Lower lobe of right lung (tissue), 2 donors: ENCODE measurements at places on chromosomes 5 and 9. TPM values are rescaled to one million over a fixed set of nuclear protein-coding genes. Genes with fewer than 3 reads are reported as not detected.

The FOXI1 gene
- total RNA-seq: not detected

The IFNA1 gene
- total RNA-seq: 0.62 TPM

The BRINP1 gene
- total RNA-seq: 1.5 TPM

The PCDHGA3 gene
- 1.8 TPM for total RNA-seq

DNA sequence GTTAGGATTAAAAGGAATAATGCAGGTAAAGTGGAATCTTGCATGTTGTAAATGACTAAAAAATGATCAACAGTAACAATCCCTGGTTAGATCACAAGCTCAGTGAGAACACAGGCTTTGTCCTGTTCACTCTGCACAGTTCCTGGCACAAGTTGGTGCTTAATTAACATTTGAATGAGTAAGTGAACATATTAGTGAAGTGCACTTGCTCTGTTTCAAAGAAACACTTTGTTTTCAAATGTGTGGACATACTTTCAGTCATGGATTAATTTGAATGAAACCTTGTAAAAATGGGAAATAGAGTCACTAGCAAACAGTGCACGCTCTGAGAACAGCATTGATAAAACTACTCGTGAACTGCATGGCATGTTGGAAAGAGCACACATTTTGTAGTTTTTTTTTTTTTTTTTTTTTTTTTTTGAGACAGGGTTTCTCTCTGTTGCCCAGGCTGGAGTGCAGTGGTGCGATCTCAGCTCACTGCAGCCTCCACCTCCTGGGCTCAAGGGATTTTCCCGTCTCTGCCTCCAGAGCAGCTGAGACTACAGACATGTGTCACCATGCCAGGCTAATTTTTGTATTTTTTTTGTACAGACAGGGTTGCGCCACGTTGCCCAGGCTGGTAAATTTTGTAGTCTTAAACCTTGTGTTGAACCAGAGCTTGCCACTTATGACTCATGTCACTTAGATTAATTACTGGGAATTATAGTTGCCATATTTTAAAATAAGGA, 159.9 kb downstream of the LURAP1L start:
- no peaks in the 10 kb centered on the region for H3K36me3 ChIP-seq
- no peak overlapping the region for H3K27ac ChIP-seq
- no peaks in the 10 kb centered on the region for H3K27me3 ChIP-seq

DNA sequence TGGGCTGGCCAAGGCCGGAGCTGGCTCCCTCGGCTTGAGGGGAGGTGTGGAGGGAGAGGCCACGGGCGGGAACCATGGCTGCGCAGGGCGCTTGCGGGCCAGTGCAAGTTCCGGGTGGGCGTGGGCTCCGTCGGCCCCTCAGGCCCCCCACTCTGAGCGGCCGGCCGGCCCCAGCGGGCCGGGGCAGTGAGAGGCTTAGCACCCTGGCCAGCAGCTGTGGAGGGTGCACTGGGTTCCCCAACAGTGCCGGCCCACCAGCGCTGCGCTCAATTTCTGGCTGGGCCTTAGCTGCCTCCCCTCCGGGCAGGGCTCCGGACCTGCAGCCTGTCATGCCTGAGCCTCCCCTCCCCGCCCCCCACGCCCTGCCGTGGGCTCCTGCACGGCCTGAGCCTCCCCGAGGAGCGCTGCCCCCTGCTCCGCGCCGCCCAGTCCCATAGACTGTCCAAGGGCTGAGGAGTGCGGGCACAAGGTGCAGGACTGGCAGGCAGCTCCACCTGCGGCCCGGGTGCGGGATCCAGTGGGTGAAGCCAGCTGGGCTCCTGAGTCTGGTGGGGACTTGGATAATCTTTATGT, 184.2 kb downstream of the ATPSCKMT start:
- H3K4me3 ChIP-seq: no peak overlapping the region
- no peak for DNase-seq
- no peaks in the 10 kb centered on the region for H3K27me3 ChIP-seq
- no peaks in the 10 kb centered on the region for H3K36me3 ChIP-seq
- no peaks in the 10 kb centered on the region for H3K4me1 ChIP-seq

DNA sequence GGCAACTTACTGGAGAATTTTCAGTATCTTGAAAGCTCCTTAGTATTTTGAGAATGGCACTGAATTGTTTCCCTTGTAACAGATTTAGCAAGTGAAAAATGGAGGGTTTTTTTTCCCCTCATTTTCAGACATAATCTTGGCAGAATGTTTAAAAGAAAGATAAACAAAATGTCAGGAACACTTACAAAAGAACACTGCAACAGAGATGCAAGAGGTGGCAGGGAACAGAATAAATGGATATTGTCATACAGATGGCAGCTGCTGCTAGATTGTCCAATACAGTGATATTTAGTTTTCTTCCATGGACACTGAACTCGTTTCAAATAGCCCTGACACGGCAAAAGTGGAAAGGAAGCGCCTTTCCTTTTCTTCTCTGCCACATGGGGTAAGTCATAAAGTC, 76.9 kb upstream of the ZNF608 start:
- H3K4me1 ChIP-seq: peaks cover 9% of the 10 kb centered on the region
- DNase-seq: no peak
- no peak overlapping the region for H3K27ac ChIP-seq
- no peak overlapping the region for H3K4me3 ChIP-seq

DNA sequence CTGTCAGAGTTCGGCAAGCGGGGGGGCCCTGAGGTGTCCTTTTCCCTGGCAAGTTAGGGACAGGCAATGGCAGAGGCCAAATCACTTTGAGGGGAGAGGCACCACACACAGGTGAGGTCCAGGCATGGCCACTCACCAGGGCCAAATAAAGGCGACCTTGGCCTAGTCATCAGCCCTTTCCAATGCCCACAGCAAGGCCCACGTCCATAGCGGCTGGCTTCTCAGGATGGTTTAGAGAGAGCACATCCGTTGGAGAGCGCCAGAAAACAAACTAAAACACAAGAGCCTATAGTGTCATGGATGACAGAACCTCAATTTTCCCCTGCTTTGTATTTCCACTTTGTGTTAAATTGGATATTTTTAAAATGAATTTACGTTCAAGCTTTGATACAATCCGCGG, 7.0 kb downstream of the CCNJL start:
- H3K4me3 ChIP-seq: no peak overlapping the region
- peaks cover 7% of the 10 kb centered on the region for H3K36me3 ChIP-seq
- DNase-seq: no peak
- H3K27me3 ChIP-seq: no peaks in the 10 kb centered on the region

- no peak for DNase-seq
- no peak overlapping the region for H3K27ac ChIP-seq
- peaks cover 7% of the 10 kb centered on the region for H3K36me3 ChIP-seq
- H3K4me1 ChIP-seq: peaks cover 18% of the 10 kb centered on the region
Measured at GRCh38 chr5:136191304-136192014, 1.5 kb downstream of the SMIM32 start.

- H3K27ac ChIP-seq: no peak overlapping the region
- no peaks in the 10 kb centered on the region for H3K36me3 ChIP-seq
- no peak overlapping the region for H3K4me3 ChIP-seq
- no peaks in the 10 kb centered on the region for H3K4me1 ChIP-seq
- no peaks in the 10 kb centered on the region for H3K27me3 ChIP-seq
Measured at GRCh38 chr9:111743275-111743674, 51.5 kb downstream of the SHOC1 start.

DNA sequence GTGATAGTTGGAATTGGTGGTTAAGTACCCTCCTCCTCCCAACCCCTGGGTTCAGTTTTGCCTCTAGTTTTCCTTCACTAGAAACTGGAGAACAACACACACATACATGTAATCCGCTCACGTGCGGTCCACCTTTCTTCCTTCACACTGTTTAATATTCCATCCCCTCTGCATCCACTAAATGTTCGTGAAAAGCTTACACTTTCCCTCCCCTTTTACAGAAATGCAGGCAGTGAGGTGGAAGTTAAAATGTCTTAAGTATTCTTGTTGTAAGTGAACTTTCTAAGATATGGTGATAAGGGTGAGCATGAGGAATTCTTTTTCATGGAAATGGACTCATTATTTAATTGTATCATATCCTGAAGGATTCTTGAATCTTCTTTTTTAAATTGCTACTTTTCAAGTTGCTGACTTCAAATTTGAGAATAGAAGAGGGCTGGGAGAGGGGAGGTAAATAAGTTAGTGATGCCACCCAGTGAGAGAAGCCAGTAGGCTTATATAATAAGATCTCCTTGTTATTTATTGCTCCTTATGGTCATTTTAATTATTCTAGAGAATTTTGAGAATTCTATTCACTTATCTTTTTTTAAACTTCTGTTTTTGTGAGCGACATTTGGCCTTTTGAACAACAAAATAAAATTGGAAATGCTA, 90.2 kb downstream of the TLE4 start:
- H3K27me3 ChIP-seq: no peaks in the 10 kb centered on the region
- H3K36me3 ChIP-seq: peaks cover 3% of the 10 kb centered on the region
- H3K27ac ChIP-seq: no peak overlapping the region
- no peak for DNase-seq
- H3K4me1 ChIP-seq: no peaks in the 10 kb centered on the region
- H3K4me3 ChIP-seq: no peak overlapping the region
